ENCODE measurements at places on chromosomes 7 and 10. TPM values are rescaled to one million over a fixed set of nuclear protein-coding genes. Genes with fewer than 3 reads are reported as not detected.

Gene SPDYE5
- total RNA-seq, result 0.13 TPM

Gene CPA1
- 3.7 TPM for total RNA-seq

Gene LIPN
- not detected for total RNA-seq

Gene IL2RA
- not detected for total RNA-seq

Gene OR2A42
- total RNA-seq, result 0.26 TPM
